ENCODE measurements at places on chromosomes 13 and 19.

GRCh38 chr19:41480336-41480735 lies 37.4 kb downstream of the ERICH4 start:
- no peak for DNase-seq

DNA sequence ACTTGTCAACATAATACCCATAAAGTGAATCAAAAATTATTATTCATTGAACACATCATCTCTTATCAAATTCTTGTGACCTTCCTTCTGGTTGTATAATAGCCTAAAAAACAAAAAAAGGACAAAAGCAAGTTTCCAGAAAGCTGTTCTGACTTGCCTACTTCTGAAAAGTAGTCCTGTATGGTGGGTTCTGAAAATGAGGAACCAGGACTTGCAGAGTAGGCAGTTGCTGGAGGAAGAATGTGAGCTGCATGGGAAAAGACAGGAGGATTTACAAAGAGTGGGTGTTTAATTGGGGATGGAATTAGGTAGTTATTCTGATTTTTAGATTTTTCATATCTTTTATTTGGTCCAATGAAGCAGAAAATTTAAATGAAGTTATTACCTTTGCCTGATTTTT lies 56.7 kb downstream of the RCBTB2 start:
- no peak for DNase-seq

- no peak for DNase-seq
Observed at GRCh38 chr13:20006206-20006605, 47.7 kb downstream of the ZMYM2 start.

- no peak for DNase-seq
Observed at GRCh38 chr13:48590141-48590901, 57.4 kb upstream of the RCBTB2 start.

- DNase-seq: no peak
Observed at GRCh38 chr19:35908010-35908441, at the start of gene TYROBP. TSS of gene TYROBP (minus strand) at chr19:35908295. CDS start at chr19:35908228, 67 bp downstream.

- DNase-seq: no peak
Observed at GRCh38 chr19:46221981-46222610, 7.4 kb upstream of the IGFL1 start.

- DNase-seq: no peak
Observed at GRCh38 chr19:13984875-13985741, 21.0 kb downstream of the RFX1 start.

- DNase-seq: no peak
Observed at GRCh38 chr19:7099597-7099921, 30.1 kb downstream of the ZNF557 start.

- no peak for DNase-seq
Observed at GRCh38 chr13:80145171-80145690, 195.7 kb downstream of the SPRY2 start.

DNA sequence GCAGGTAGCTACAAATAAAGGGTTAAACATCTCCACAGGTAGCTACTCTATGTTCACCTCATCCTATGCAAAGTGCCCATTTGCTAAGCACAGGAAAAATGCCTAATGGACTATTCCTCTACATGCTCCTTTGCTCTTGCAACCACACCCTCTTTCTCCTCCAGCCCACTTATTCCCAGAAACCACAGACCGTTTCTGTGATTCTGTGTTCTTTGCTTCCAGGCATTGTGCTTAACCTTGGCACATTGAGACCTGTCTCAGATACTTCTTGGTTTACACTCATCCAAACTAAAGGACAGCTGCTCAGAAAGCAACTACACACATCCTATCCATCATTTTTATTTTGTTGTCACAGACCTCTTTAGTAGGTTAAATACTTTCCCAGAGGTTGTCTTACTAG lies 785.0 kb upstream of the MIR17HG start:
- no peak for DNase-seq

GRCh38 chr13:64438084-64438483 lies 2792.1 kb downstream of the PCDH9 start:
- no peak for DNase-seq

- no peak for DNase-seq
Observed at GRCh38 chr13:28542804-28543203, 47.9 kb upstream of the FLT1 start.

DNA sequence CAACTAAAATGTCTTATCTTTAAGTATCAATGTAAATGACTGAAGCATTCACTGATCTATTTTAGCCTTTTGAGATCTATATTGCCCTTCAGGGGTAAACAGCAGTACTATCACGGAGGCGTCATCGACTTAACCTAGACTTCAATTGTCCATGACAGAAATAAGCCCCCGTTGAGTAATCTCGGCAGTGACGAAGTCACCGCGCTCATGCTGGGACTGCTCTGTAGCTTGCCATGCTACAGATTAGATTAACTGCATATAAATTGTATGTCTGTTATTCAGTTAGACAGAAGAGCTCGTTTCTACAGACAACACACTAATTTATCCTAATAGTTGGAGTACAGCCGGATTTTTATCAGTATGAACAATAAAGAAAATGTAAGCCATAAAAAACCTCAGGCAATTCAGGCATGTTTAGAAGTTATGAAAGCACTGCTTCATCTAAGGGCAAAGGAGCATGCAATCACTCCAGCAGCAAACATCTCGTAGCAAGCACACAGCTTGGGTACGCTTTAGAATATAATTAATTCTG lies 56.6 kb downstream of the TUBGCP3 start:
- DNase-seq: no peak

- DNase-seq: no peak
Observed at GRCh38 chr19:9981406-9982260, 28.7 kb downstream of the COL5A3 start.

DNA sequence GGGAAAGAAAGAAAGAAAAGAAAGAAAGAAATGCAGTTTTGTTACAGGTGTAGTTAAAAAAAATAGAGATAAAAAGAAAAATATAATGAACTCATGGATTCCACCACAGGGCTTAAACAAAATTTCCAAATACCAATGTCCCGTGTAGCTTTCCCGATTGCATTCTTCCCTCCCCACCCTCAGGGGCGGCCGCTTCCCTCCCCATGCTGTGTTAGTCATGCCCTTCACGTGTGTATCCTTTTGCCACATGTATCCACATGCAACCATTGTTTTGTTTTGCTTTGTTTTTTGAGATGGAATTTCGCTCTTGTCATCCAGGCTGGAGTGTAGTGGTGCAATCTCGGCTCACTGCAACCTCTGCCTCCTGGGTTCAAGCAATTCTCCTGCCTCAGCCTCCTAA lies 3.6 kb upstream of the KMT5C start:
- DNase-seq: no peak

DNA sequence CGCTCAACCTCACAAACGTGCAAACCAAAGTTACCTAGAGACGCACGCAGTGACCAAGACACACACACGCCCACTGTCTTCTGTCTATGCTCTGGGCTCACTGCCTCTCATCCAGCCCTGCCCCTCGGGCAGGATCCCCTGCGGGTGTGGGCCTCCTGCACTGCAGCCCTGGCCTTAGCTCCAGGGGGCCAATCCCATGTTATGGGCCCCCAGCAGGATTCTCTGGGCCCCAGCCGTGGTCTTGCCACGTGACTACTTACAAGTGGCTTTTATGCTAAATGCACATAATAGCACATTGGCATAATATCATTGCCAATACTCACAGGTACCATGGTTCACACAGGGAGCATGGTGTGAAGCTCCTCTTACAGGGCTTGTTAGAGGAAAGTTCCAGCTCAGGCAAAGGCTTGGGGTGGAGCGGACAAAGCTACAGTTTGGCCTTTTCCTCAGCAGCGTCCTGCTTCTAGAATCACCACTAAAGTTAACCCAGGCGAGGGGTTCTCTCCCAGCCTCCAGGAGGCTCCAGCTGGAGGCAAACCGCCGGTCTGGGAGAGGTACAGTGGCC lies 37.4 kb downstream of the CEBPA start:
- DNase-seq: no peak

DNA sequence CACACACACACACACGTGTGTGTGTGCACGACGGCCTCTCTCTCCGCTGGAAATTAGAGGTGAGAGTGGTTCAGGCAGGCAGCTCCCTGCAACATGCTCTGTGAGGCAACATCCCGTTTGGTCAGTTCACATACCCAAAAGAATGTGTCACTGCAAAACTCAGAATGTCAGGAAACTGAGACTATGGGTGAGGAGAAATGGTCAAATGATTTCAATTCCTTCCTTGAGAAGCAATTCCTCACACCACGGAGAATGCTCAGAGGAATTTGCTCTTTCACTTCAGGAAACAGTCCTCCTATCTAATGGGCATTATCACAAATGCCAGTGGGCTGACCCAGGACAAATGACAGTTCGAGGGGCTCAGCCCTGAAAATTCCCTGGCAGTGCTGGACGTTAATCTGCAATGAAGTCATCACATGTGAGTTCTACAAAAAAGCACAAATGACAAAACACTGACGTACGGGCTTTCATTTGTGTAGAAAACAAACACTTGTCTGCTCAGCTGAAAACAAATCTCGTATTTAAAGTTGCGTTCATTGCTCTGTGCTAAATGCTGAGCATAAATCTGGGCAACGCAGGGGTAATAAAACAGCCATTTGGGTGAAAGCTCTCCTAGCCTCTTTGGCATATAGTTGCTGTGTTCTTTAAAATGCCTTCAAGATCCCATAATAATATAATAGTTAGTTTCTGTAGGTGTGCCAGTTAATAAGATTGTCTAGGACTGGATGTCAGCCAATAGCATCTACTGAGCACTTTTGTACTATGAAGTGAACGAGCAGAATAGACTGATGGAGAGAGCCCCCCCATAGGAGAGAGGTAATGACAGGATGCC lies 18.6 kb upstream of the LATS2 start:
- DNase-seq: no peak

GRCh38 chr19:33520048-33520643 lies 1.4 kb downstream of the PEPD start:
- DNase-seq: no peak

DNA sequence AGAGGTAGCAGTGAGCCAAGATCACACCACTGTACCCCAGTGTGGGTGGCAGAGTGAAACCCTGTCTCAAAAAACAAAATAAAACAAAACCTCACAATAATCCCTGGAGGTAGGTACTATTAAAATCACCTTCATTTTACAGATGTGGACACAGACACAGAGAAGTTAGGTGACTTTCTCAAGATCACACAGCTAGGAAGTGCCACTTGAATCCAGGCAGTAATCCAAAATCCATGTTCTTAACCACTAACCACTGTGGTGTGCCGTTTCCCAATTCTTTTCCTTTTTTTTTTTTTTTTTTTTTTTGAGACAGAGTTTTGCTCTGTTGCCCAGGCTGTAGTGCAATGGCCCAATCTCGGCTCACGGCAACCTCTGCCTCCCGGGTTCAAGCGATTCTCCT lies 9.0 kb downstream of the PPP1R14A start:
- DNase-seq: no peak

- no peak for DNase-seq
Observed at GRCh38 chr19:46809534-46810272, 21.3 kb upstream of the SLC1A5 start.

- no peak for DNase-seq
Observed at GRCh38 chr13:97890573-97890972, 62.9 kb upstream of the IPO5 start.

GRCh38 chr13:36175621-36176020 lies 38.7 kb downstream of the SOHLH2 start:
- no peak for DNase-seq

- no peak for DNase-seq
Observed at GRCh38 chr13:52810526-52810925, 37.9 kb downstream of the PCDH8 start.

DNA sequence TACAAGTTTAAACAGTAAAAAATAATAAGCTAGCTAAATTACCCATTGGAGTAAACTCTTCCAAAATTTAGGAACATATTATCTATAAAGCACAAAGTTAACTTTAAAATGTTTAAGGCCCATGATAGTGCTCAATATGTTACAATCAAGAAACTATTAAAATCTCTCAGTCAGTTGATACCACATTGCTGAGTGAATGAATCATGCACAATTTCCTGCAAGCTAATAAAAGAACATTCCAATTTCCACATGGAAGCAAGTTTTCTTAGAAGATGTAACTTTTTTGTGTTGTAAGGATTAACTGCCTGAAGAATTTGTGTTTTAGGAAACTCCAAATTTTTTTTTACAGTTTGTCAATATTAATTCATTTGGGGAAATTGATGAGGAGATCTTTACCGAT lies 666.6 kb downstream of the SLITRK1 start:
- no peak for DNase-seq

- no peak for DNase-seq
Observed at GRCh38 chr19:39138221-39139211, 12.9 kb downstream of the PAK4 start.

DNA sequence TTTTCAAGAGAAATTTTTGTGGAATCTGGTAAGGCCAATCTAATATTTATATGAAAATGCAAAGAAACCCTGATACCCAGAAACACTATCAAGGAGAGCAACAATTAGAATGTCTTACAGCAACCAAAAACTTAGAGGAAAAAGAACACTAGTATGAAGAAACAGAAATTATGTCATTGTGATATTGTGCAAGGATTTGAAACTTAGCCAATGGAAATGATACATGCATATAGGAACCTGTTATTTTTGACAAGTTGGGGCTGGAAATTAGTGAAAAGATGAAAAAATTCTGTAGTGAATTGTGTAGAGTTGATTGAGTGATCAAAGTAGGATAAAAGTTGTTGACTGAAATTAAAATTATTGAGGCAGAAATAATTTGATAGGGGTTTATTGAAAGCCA lies 792.6 kb upstream of the SLITRK6 start:
- no peak for DNase-seq

DNA sequence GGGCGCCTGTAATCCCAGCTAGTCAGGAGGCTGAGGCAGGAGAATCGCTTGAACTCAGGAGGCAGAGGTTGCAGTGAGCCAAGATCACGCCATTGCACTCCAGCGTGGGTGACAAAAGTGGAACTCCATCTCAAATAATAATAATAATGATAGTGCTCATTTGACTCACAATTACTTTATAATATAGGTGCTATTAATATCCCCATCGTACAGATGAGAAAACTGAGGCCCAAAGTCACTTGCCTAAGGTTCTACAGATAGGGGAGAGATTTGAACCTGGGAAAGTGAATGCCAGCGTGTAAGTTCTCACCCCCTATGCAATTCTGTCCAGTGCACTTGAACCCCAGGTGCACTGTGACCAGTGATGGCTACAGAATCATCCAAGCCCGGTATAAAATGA lies 5.9 kb downstream of the GMFG start:
- DNase-seq: no peak

- DNase-seq: no peak
Observed at GRCh38 chr19:35138305-35138892, at the start of gene FXYD1. TSS of gene FXYD1 (plus strand) at chr19:35138824. CDS start at chr19:35140080, 1,256 bp downstream.

DNA sequence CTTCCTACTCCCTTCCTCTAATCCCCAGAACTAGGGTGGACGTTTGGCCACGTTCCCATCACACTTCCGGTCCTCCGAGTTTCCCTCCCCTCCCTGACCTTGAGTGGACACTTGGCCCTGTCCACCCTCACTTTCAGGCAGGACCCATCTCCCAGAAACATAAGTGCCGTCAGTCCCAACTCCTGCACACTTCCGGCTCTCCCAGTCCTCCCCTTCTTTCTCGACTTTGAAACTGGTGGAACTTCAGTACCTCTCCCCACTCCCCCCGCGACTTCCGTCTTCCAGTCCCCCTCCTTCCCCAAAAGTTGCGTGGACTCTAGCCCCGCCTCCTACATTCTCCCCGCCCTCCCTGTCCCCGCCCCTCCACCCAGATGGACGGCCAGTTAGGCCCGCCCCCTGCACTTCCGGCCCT lies 278 bp upstream of the ZNF274 start:
- no peak for DNase-seq

- DNase-seq: no peak
Observed at GRCh38 chr19:54458648-54459281, 4.8 kb downstream of the LENG9 start.

- DNase-seq: no peak
Observed at GRCh38 chr13:57899096-57899495, 267.6 kb downstream of the PCDH17 start.

GRCh38 chr13:71862459-71862943 lies 4.5 kb downstream of the DACH1 start:
- DNase-seq: no peak

GRCh38 chr19:5696196-5697021 lies 6.3 kb downstream of the RPL36 start:
- no peak for DNase-seq

All from T1000 (cell line).